Panc1 (cell line): ENCODE measurements at places on chromosomes 16 and 17. TPM values are rescaled to one million over a fixed set of nuclear protein-coding genes. Genes with fewer than 3 reads are reported as not detected.

GRCh38 chr17:61981323-61981722, 53.5 kb upstream of the INTS2 start:
- no peaks in the 10 kb centered on the region for H3K27me3 ChIP-seq
- no peak for DNase-seq
- no peak overlapping the region for H3K27ac ChIP-seq
- no peaks in the 10 kb centered on the region for H3K4me1 ChIP-seq
- peaks cover 50% of the 10 kb centered on the region for H3K36me3 ChIP-seq
- H3K4me3 ChIP-seq: no peak overlapping the region

- H3K36me3 ChIP-seq: no peaks in the 10 kb centered on the region
- H3K27ac ChIP-seq: no peak overlapping the region
- no peaks in the 10 kb centered on the region for H3K4me1 ChIP-seq
Observed at GRCh38 chr17:13793951-13794350, 192.2 kb upstream of the HS3ST3A1 start.

GRCh38 chr16:87150262-87150661, 166.9 kb downstream of the C16orf95 start:
- no peaks in the 10 kb centered on the region for H3K36me3 ChIP-seq
- H3K4me3 ChIP-seq: no peak overlapping the region
- DNase-seq: no peak

The CACNG1 gene
- 0.13 TPM for total RNA-seq

DNA sequence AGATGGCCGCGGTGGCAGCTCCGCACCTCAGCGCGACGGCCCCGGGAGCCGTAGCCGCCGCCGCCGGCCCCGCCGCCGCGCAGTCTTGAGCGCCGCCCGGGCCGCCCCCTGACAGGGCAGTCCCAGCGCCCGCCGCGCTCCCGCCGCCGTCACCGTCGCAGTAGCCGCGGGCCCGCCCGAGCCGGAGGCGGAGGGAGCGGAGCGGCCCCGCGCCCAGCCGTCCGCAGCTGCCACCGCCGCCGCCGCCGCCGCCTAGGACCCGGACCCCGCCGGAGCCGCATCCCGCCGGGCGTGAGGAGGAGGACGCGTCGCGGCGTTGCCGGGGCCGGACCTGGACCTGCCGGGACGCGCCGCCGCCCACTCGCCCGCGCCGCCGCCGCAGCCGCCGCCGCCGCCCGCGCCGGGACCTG, 218 bp downstream of the TNRC6C start:
- H3K27me3 ChIP-seq: peaks cover 15% of the 10 kb centered on the region
- no peaks in the 10 kb centered on the region for H3K36me3 ChIP-seq
- DNase-seq: no peak
- H3K4me3 ChIP-seq: peak overlapping the region; percentile 70

- no peaks in the 10 kb centered on the region for H3K27me3 ChIP-seq
- peaks cover 33% of the 10 kb centered on the region for H3K4me1 ChIP-seq
- no peak for DNase-seq
- peak within 1 kb of the TSS; percentile 66 for H3K4me3 ChIP-seq
- peak within 1 kb of the TSS; percentile 91 for H3K27ac ChIP-seq
Observed at GRCh38 chr17:7314719-7315569, at the start of gene GPS2. Gene GPS2 (minus strand): TSS chr17:7315360. CDS start chr17:7315052, 308 bp downstream.

The CNGB1 gene
- total RNA-seq: not detected

The ACSM2A gene
- not detected for total RNA-seq

- H3K4me3 ChIP-seq: no peak overlapping the region
- no peak for DNase-seq
- H3K4me1 ChIP-seq: no peaks in the 10 kb centered on the region
- no peak overlapping the region for H3K27ac ChIP-seq
- no peaks in the 10 kb centered on the region for H3K27me3 ChIP-seq
Observed at GRCh38 chr17:22273308-22273707, 581.0 kb downstream of the KCNJ18 start.

DNA sequence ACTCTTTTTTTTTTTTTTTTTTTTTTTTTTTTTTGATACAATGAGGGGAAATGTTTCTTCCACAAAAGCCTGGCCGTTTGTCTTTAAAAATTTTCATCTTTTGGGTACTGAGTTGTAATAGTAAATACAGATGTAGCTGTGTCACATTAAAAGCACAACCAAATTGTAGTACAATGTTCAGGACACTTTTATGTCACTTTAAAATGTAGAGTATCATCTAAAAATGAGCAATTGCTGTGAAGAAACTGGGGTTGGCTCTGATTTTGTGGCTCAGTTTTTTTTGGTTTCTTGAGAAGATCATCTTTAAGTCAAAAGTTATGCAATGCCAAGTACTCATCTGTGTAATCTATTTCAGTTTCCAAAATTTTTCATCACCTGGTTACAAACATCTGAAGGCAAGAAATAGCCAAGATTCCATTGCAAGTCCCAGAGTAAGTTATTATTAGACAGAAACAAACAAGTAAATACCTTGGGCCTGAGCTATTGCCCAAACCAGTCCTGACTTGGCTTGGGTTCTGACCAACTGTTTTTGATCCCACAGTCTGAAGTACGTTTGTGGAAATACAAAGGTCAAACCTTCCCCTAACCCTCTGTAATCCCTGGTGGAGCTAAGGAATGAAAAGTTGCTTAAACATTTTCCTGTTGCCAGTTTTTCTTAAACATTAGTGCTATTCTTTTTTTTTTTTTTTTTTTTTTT, 717.2 kb downstream of the WWOX start:
- H3K27me3 ChIP-seq: no peaks in the 10 kb centered on the region
- no peaks in the 10 kb centered on the region for H3K4me1 ChIP-seq
- DNase-seq: no peak
- H3K4me3 ChIP-seq: no peak overlapping the region
